ENCODE measurements at places on chromosomes 2 and 18.
A peak's percentile ranks its signal among the peaks of the same experiment; 100 is the strongest.

GRCh38 chr2:241432824-241433448, 75.4 kb downstream of the STK25 start:
- DNase-seq, result no peak

- no peak for DNase-seq
These were observed 18.1 kb upstream of the EFHD1 start for GRCh38 chr2:232615339-232615738.

GRCh38 chr18:74669136-74669798, 71.6 kb downstream of the ZNF407 start:
- no peak for DNase-seq

DNA sequence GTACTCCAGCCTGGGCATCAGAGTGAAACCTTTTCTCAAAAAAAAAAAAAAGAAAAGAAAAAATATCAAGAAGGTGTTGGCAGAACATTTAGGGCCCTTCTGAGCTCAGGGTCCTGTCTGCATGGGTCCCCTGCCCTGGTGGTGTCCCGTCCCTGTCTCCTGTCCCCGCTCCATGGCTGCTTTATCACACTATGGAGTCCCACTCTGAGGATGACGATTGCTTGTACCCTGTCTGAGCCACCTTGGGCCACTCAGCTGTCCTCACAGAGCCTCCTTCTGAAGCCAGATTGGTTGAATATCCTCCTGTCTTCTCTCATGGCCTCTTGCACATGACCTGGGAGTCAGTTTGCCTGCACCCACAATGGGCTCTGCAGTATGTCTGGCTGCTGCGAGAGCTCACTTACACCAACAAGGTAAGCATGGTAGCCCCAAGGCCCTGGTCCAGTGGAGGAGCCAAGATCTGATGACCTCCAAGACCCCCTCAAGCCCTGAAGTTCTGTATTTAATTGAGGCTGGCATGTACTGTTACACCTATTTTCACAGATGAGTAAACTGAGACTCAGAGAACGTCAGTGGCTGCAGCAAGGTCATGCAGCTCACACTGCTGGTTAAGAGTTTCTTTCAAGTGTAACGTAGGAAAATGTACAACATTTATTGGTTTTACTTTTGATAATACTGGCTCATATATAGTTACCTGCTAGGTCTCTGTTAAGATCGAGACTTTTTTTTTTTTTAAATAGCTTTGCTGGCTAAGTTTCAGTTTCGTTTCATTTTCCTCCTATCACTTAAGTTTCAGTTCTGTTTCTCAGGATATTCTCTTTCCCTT, 16.9 kb upstream of the ZCCHC2 start:
- DNase-seq, result peak; percentile 53

DNA sequence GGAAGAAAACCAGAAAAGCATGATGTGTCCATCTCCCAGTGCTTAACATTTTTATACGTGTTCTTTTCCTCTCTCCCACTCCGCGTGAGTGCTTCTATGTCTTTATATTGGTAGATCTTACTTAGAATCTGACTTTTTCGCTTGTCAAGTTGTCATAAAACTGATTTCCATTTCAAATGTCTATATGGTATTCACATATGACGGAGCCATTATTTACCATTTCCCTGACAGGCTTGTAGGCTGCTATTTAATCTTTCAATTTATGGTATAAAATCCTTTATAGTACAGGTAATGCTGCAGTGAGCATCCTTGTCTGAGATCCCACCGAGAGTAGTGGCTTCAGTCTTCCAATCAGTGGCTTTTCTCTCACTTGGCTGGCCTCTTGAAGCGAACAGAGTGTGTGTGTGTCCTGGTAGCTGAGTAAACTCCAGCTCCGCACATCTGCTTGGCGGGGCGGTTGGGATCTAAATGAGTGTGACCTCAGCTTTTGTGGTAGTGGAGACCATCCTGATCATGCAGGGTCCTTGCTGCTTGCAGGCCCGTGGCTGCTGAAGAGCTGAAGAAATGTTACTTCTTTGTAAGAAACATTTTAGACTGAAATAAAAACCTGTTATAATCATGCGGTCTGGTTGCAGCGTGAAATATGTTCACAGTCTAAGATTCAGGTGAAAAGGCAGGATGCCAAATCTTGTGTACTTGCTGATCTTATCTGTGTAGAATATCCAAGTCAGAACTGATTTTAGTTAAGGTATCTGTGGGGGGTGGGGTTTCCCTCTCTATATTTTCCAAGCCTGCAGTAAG, 40.2 kb downstream of the INPP4A start:
- no peak for DNase-seq

DNA sequence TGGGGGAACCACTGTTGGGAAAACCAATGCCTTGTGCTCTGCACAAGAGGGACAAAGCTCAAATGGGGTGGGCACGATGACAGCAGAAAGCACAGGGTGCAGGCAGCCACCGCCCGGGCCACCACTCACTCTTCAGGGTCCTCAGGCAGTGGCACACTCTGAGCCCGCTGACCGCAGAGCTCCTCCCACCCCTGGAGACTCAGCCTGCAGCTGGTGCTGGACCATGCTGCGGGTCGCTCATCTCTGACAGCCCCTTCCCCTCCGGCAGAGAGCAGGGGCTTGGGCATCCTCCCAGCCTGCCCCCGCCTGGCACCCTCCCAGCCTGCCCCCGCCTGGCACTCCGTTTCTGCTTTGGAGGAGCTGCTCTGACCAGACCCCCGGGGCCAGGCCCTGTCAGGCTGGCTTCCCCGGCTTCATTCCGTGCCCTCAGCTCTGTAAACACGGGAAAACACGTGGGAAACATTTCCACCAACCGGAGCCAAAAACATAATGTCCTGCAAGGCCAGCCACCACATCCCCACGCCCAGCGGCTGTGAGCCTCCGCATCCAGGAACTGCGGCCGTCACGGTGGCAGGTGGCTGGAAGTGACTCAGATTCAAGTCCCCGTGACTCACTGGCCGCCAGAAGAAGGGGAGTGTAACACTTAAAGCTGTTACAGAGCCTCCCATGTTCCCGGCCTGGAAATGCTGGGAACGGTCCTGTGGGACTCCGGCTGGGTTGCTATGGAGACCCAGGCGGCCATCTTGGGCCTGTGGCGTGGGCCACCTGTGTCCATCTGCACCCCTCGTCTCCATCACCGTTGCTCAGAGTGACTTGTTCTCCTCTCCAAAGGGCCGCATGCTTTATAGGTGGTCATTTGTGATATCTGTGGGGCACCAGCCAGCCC, 6.8 kb upstream of the SNED1 start:
- DNase-seq, result peak; percentile 88

- DNase-seq, result no peak
These were observed 19.1 kb downstream of the MSTN start for GRCh38 chr2:190043441-190043840.

GRCh38 chr2:120939595-120940318, 204.1 kb downstream of the GLI2 start:
- DNase-seq, result peak; percentile 46

DNA sequence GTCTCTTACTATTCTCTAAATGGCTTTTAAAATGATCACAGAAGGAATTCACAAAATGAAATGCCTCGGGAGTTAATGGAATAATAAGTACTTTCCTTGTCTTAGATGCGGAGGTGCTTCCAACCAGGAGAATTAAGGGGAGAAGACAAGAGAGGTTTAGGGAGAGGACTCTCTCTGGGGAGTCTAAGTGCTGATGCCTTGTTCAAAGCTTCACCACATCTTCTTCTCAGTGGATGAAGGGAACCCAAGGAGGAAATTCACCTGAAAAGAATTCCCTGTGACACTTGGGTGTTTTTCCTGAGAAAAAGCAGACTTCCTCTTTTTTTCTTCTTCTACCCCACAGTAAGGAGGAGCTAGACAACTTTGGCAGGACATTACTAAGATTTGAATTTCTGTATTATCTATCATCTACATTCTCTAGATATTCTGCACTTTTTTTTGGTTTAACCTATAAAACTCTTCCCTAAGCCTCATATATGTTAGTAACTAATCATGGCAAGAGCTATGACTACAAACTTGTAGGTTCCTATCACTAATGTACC, 70.1 kb upstream of the GRB14 start:
- no peak for DNase-seq

DNA sequence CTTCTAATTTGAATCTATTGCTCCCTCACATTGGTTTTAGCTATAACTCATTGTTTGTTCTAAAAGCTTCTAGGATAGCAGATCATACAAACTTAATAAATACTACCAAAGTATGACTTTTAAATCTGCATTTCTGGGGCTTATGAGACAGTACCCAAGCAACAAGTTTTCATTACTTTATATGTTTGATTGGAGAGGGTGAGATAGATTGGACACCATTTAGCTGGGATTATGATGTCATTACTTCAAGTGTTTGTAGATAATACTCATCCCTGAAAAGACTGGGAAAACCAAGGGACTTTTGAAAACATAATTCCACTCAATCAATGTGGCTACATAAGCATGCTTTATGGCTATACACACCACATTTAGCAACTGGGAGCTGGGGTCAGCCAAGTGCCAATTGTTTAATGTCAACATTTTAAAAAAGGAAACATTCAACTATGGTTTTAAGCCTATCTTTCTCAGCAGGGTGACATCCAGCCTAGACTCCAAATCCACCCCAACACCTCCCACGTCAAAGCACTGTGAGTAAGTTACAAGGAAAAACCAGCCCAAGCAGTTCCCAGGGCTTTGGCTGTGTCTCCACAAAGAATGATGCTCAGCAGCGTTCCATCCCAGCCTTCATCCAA, 119.9 kb downstream of the ETAA1 start:
- DNase-seq, result no peak

DNA sequence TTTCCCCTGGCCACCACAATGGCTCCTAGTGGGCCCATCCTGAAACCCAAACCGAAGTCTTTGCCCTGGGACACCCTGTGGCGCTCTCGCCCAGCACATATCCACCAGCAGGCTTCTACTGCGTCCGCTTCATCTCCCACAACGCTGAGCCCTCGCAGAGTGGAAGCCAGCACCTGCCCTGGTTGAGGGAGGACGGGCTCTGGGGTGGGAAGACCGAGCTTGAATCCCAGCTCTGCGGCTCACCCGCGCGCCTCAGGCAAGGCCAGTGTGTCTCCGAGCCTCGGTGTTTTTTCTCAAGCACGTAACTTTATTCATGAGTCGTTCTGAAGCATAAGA, 15.6 kb downstream of the KLF11 start:
- no peak for DNase-seq

DNA sequence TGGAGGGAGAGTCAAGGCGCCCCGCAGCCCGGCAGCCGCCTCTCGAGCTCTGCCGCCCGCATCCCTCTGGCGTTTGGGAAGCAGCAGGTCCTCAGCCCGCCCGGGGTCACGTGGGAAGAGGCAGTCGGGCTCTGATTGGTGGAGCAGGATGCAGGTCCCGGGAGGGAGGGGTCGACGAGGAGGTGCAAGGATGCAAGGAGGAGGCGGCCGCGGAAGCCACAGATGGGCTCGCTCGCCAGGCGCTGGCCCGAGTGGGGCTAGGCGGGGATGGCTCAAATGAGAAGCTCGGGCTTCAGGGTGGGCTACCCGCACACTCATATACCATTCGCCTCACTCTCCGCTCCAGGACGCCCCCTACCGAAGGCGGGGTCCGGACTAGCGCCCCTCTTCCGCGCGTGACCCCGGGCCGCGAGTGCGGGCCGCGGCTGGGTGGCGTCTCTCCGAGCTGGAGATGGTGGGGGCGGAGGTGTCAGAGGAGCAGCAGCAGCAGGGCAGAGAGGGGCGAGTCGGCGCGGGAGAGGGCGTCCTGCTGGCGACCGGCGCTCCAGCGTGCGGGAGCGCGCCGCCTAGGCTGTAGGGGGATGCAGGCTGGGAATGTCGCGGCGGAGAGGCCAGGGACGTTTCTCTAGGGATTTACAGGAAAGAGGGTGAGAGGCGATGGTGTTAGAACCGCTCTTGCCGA, at the start of gene TMEFF2:
TMEFF2 (minus strand) TSS at position 68 of the 682 bp plus-strand sequence. CDS start 409 bp downstream, outside the sequence.
- no peak for DNase-seq

GRCh38 chr2:28269019-28269784, 123.5 kb upstream of the FOSL2 start:
- no peak for DNase-seq

DNA sequence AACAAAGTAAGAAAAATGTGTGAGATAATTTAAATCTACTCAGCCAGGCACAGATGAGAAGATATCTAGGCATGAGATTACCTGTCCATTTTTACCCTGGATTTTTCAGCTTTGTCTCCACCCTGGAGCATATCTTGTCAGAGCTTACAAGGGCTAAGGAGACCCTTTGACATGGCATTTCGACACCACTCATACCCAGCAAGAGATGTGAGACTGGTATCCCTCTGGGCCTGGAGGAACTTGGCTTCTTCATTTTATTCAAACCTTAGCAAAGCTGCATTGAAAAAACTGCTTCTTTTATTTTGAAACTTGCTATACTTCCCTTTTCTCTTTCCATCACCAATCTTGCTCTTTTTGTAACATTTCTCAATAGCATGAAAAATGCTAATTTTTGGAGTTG, 194.9 kb upstream of the HNMT start:
- peak; percentile 10 for DNase-seq

DNA sequence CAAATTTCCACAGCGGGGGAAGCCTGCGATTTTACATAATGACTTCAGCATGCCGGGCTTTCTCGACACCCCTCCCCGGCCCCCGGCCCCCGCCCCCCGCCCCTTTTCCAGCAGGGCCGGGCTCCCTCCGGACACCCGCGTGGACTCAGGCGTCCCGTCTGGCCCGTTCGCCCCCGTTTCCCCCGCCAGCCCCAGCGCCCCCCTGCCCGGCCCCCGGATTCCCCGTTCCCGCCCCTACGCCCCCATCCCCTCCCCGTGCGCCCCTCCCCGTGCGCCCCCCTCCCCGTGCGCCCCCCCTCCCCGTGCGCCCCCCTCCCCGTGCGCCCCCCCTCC, 456 bp upstream of the NFATC1 start:
- DNase-seq, result no peak

GRCh38 chr18:8616028-8616401, 6.8 kb downstream of the RAB12 start:
- no peak for DNase-seq

GRCh38 chr2:44642123-44642857, 280.5 kb downstream of the CAMKMT start:
- no peak for DNase-seq

GRCh38 chr18:53380063-53380639, 844.3 kb downstream of the MBD2 start:
- peak; percentile 52 for DNase-seq

- DNase-seq, result peak; percentile 36
These were observed 34.9 kb downstream of the ANO7 start for GRCh38 chr2:241223211-241224017.

- DNase-seq, result no peak
These were observed 464.7 kb downstream of the TXNL1 start for GRCh38 chr18:56173542-56174220.

- peak; percentile 11 for DNase-seq
These were observed 1149.5 kb downstream of the DSC3 start for GRCh38 chr18:29892960-29893558.

DNA sequence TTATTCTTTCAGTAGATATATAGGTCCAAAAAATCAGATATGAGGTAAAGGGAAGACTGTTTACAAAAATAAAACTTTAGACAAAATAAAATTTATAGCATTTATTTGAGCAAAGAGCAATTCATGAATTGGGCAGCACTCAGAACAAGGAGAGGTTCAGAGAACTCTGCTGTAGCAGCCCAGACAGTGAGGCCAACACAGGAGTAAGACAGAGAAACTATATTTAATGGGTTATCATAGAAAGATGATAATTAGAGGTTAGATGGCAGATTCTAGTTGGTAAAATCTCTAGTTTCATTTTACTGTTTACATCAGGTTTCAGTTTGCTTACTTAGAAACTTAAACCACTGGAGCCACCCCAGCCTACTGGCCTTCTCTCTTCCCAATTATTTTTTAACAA, 30.1 kb upstream of the SP140L start:
- DNase-seq, result no peak

GRCh38 chr2:157427003-157427921, 16.6 kb downstream of the CYTIP start:
- DNase-seq, result no peak

- DNase-seq, result peak; percentile 76
These were observed 243.4 kb upstream of the ID2 start for GRCh38 chr2:8438476-8438875.

GRCh38 chr2:182167882-182168281, 182.2 kb downstream of the PPP1R1C start:
- DNase-seq, result no peak
